ENCODE measurements at places on chromosomes 12 and 14.
A peak's percentile ranks its signal among the peaks of the same experiment; 100 is the strongest.

- DNase-seq = peak; percentile 90
These were observed at the start of gene GALNT6 for GRCh38 chr12:51391283-51392123. GALNT6 (minus strand) TSS chr12:51391406; CDS start chr12:51379781, 11,625 bp downstream.

- DNase-seq = no peak
These were observed 115.7 kb downstream of the SAMD4A start for GRCh38 chr14:54682578-54682977.

DNA sequence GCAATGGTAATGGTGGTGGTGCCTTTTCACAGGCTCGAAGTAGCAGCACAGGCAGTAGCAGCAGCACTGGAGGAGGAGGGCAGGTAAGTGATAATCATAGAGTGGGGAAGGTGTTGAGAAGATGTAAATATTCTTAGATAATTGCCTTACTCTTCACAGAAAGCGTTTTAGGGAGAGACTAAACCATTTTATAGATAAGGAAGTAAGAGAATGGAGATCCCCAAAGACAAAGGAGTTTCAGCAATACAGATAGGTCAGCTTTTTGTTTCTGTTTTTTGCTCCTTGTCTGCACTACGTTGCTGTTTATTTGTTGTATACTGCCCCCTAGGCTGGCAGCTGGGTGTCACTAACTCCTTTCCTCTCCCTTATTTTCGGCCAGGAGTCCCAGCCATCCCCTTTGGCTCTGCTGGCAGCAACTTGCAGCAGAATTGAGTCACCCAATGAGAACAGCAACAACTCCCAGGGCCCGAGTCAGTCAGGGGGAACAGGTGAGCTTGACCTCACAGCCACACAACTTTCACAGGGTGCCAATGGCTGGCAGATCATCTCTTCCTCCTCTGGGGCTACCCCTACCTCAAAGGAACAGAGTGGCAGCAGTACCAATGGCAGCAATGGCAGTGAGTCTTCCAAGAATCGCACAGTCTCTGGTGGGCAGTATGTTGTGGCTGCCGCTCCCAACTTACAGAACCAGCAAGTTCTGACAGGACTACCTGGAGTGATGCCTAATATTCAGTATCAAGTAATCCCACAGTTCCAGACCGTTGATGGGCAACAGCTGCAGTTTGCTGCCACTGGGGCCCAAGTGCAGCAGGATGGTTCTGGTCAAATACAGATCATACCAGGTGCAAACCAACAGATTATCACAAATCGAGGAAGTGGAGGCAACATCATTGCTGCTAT lies 2.0 kb downstream of the SP1 start:
- DNase-seq = peak; percentile 29

GRCh38 chr12:122789637-122790036 lies 15.3 kb downstream of the CCDC62 start:
- DNase-seq = peak; percentile 27

GRCh38 chr12:6788972-6789924 lies at the start of gene CD4:
CD4 (plus strand) TSS chr12:6789528; CDS start chr12:6800139, 10,611 bp downstream.
- DNase-seq = no peak
